Erythroblast (primary cell): ENCODE measurements at places on chromosomes 4 and X.

- no peak for DNase-seq
Measured at GRCh38 chrX:31061091-31061490, 10.8 kb downstream of the FTHL17 start.

DNA sequence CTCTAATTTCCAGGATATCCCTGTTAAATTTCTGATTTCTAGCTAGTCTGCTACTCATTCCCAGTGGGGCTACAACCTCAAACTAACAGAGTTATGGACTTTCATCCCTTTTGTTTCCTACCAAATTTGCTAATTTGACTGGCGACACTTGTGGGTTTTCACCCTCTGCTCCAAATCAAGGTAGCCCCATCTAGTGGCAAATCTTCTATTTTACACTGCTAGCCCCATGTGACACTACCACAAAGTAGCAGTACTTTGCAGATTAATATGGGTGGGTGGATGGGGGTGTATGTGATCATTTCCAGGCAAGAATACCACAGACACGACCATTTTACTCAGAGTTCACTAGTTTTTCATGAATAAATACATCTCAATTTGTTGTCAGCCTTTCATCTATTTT, 150.3 kb downstream of the MSL3 start:
- DNase-seq: peak; percentile 2

DNA sequence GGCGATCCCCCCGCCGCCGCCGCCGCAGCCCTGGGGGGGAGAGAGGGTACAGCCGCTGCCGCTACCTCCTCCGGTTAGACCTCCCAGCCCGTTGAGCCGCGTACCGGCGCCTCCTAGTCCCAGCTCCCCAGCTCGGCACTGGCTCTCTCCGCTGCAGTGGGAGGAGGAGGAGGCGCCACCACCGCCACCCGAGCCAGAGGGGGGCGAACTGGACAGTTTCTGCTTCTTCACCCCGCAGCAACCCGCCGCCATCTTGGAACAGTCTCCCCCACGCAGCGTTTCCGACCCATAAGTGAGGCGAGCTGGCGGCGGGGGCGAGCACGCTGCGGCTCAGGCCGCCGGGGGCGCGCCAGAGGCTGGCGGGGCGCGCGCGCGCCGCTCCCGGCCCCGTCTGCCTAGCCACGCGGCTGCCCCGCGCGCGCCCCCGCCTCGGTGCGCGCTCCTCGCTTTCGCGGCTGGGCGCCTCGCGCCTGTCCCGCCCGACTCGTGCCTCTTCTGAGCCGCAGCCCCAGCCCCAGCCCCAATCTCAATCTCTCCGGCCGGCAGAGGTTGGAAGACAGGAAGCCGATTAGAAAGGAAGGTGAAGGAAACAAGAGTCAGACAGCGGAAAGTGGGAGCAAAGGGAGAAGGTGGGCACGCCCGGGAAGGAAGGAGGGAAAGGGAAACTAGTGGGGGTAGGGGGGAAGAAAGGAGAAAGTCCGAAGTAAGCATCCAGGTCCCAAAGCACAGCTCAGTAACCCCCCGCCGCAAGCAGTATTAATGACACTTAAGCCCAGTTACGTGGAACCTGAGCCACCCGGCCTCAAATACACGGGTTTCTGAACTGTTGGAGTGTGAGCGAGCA, at the start of gene AMMECR1:
Gene AMMECR1 (minus strand): TSS at position 266 of the 844 bp plus-strand sequence. CDS start 14 bp downstream, at position 252.
- DNase-seq: peak; percentile 94

GRCh38 chr4:37324546-37324945, 80.0 kb downstream of the NWD2 start:
- no peak for DNase-seq

DNA sequence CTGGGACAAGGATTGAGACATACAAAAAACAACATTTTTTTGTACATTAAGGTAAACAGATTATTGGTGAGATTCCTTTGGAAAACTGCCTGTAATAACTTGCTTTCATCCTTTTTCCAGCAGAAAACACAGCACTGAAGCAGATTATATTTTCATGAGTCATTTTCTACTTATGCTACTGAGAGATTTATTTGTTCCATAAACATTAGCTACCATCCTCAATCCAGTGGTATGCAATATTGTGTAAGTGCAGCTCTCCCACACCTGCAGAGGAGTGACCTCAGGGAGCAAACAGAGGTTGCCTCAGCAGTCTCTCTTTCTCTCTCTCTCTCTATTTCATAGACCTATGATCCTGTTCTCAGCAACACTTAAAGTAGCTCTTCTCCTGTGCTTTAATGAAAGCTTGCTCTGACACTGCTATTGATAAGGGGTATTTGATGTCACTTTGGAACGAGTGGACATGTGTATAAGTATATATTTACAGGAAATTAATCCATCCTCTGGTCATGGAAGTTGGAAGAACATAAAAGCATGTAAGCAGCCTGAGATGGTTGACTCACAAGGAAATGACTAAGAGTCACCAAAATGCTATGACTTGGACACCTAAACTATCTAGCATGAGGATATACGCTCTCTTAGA, 163.7 kb upstream of the SPANXC start:
- DNase-seq: no peak

DNA sequence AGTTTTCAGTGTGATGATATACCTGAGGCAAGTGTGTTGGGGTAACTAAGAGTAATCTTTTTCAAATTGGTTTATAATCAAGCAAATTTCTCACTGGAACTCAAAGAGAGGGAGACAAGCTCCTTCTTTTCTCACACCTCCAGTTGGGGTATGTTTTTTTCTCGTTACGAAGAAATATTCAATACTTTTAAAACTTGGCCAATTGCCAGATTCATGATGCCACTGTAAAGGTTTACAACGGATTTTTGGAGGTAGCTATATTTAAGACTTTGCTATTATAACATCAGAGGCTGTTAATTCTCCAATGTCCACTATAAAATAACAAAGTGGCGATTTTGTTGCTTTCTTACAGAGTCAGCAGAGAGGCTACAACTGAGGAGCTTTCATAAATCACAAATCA, 49.2 kb upstream of the ATP8A1 start:
- no peak for DNase-seq

- no peak for DNase-seq
Measured at GRCh38 chr4:85722807-85723206, 247.9 kb downstream of the ARHGAP24 start.

GRCh38 chrX:56792270-56793111, 63.4 kb downstream of the NBDY start:
- no peak for DNase-seq

- no peak for DNase-seq
Measured at GRCh38 chrX:152537373-152537772, 86.3 kb upstream of the GABRA3 start.

DNA sequence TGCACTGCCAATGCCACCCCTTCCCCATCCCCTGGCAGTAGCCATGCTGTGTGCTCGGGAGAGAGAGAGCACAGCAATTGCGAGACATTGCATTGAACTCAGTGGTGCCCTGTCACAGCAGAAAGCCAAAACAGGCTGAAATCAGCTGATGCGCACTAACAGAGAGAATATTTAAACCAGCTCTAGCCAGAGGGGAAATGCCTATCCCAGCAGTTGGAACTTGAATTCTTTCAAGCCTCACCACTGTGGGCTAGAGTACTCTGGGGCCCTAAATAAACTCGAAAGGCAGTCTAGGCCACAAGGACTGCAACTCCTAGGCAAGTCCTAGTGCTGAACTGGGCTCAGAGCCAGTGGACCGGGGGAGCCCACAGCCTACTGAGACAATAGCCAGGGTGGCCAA, 17.7 kb upstream of the RP2 start:
- no peak for DNase-seq

DNA sequence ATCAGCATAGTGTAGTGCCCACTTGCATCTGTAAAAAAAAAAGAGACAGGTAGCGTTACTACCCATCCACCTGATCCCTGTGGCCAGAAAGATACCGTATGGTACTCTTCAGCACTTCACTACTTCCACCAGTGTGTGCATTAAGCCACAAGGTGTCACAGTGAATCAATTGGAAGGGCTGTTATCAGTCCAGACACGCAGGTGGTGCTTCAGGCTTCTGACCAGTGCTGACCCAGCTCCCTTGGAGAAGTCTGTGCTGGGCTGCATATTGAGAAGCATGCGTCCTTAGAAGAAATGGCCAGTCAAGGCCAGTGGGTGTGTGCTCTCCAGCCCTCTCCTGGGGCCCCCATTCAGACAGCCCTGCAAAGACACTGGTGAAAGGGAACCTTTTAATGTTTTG, 10.6 kb downstream of the LDB2 start:
- DNase-seq: no peak

DNA sequence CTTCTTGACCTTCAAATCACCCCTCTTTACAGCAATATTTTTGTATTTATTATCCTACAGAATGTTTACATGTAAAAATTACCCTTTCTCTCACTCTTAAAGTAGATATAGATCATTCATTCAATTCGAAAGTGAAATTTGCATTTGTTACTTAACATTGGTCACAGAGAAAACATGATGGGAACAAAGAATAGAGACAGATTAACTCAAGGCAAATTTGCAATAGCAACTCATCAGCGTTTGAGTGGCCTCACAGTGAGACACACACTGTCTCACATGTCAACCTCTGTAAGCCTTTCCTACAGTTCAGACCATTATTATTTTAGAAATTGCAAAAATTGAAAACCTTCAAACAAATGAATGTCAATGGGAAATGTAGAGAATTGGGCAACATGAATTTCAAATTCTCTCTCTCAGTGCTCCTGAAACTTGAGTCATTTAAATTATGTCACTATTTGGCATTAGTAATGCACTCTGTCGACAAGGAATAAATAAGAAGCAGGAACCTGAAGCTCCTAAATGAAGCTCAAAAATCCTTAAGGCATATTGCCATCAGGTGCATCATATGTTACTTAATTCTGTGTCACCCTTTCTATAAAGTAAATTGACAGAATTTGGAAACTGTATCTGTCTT, 148.3 kb upstream of the ANXA10 start:
- DNase-seq: no peak

DNA sequence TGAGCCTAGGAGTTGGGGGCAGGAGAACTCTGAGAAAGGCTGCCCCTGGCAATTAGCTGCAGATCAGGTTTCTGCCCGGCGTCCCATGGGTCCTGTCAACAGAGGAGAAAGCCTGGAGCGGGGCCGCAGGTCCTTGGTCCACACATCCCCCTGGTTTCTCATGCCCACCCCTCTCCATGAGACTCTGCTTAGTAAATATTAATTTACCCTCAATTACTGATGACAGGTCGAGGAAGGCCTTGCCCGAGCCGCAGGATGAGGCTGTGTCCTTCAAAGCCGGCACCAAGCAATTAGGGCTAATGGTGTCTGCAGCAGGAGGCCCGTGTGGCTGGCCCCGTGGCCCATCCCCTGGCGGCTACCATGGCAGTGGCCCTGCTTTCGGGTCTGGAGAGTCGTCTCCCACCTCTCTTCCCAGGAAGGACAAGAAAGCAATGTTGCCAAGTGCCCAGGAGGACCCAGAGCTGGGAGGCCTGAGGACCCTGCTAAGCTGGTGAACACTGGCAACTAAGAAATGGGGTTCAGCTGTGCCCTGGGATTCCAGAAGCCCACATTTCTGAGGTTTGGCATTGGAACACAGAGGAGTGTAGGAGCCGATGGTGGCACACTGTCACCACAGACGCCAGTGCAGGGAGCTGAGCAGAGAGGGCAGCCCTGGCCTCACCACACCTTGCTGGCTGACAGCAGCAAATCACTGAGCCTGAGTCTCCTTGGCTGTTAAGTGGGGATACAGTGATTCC, 114.6 kb downstream of the CPZ start:
- no peak for DNase-seq

- no peak for DNase-seq
Measured at GRCh38 chr4:108371282-108371681, 202.6 kb upstream of the LEF1 start.

DNA sequence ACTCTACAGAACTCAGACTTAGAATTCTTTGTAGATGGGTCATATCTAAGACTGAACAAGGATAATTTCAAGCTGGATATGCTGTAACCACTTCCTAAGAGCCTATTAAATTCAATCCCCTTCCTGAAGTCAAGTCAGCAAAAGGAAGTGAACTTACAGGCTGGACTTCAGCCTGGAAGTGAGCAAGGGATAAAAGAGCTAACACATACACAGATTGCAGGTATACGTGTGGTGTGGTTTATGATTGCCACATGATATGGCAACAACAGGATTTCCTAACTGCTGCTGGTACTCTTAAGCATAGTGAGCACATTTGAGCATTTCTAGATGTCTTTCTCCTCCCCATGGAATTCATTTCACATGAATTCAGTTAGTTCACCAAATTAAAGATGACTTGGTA, 38.2 kb upstream of the UXT start:
- DNase-seq: no peak

- no peak for DNase-seq
Measured at GRCh38 chr4:46994007-46994405, 625 bp upstream of the GABRA4 start.

GRCh38 chr4:139916041-139916440, 237.9 kb downstream of the MAML3 start:
- no peak for DNase-seq

GRCh38 chrX:130267956-130268448, 697 bp downstream of the ZNF280C start:
- no peak for DNase-seq

DNA sequence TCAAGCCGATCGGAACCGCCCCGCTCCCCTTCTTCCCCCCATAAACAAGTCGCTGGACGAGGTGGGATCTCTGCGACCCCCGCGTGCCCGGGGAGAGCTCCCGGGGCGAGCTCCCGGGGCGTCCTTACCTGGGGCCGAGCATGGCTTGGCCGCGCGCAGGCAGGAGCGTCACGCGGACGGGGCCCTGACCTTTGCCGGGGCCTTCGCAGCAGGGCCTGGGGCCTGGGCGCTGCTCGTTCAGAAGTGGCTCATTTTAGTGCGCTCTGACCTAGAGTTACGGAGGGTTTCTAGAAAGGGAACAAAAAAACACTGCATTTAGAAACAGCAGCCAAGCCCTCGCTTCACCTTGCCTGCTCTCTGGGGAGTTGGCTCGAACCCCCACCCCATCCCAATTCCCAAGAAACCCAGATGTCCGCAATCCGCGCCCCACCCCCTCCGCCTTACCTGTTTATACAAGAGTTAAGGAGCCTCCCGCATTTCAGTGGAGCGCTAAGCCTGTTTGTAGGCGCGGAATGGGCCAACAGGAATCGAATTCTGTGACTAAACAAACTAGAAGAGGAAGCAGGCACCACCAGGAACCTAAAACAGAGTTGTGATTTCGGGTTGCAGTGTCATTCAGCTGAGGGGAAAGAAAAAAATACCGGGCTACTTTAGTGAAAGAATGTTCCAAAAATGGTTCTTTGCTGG, 814 bp upstream of the RBM47 start:
- no peak for DNase-seq

DNA sequence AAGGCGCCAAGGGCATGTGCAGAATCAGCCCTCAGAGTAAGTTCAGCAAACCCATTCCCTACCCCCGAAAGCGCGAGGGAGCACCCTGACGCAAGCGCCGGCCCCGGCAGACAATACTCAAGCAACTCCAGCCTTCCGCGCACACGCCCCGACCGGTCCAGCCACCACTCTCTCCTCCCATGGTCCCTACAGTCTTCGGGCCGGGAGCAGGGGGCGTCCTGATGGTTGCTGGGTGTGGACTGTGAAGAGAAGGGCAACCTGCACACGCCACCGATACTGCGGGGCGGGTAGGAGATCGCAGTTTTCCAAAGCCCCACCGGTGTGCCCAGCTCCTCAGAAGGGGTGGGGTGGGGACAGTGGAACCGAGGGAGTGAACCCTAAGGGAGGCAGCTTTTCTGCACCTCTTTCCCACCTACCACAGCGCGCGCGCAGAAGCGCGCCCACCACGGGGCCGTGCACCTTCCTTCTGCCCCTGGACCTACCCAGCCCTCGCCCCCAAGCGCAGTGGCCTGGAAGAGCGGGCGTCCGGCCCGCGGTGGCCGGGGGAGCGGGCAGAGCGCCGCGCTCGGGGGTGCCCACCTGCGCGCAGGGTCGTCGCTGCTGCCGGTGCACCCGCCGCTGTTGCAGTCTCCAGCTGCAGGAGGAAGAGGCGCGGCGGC, 650.2 kb upstream of the DIPK2B start:
- DNase-seq: no peak
